ENCODE measurements at places on chromosomes 16 and 17. TPM values are rescaled to one million over a fixed set of nuclear protein-coding genes. Genes with fewer than 3 reads are reported as not detected.
A peak's percentile ranks its signal among the peaks of the same experiment; 100 is the strongest.

CDH15 gene
- not detected for total RNA-seq

RAB11FIP4 gene
- 86.4 TPM for total RNA-seq

PEMT gene
- 12.0 TPM for total RNA-seq

GAS7 gene
- 1.8 TPM for total RNA-seq

C17orf67 gene
- 4.8 TPM for total RNA-seq

MYH2 gene
- not detected for total RNA-seq

COL1A1 gene
- total RNA-seq, result 11.4 TPM

WDR81 gene
- 25.0 TPM for total RNA-seq

SIRT7 gene
- total RNA-seq, result 57.5 TPM

PPM1E gene
- total RNA-seq, result not detected

LRRC37A gene
- 2.9 TPM for total RNA-seq

RAP1GAP2 gene
- 46.3 TPM for total RNA-seq

HEATR9 gene
- 0.61 TPM for total RNA-seq

GRCh38 chr17:35801583-35802224, 6.3 kb upstream of the MMP28 start:
- H3K27ac ChIP-seq, result peak overlapping the region; percentile 53
- no peak for DNase-seq
- H3K4me3 ChIP-seq, result no peak overlapping the region
- H3K36me3 ChIP-seq, result no peaks in the 10 kb centered on the region

GRCh38 chr16:2058872-2059271, 11.1 kb downstream of the TSC2 start:
- H3K36me3 ChIP-seq, result peaks cover 68% of the 10 kb centered on the region
- H3K4me3 ChIP-seq, result no peak overlapping the region

GRCh38 chr16:53787423-53787822, 83.5 kb downstream of the FTO start:
- no peak for DNase-seq
- H3K36me3 ChIP-seq, result no peaks in the 10 kb centered on the region
- H3K4me1 ChIP-seq, result no peaks in the 10 kb centered on the region
- H3K4me3 ChIP-seq, result no peak overlapping the region

DNA sequence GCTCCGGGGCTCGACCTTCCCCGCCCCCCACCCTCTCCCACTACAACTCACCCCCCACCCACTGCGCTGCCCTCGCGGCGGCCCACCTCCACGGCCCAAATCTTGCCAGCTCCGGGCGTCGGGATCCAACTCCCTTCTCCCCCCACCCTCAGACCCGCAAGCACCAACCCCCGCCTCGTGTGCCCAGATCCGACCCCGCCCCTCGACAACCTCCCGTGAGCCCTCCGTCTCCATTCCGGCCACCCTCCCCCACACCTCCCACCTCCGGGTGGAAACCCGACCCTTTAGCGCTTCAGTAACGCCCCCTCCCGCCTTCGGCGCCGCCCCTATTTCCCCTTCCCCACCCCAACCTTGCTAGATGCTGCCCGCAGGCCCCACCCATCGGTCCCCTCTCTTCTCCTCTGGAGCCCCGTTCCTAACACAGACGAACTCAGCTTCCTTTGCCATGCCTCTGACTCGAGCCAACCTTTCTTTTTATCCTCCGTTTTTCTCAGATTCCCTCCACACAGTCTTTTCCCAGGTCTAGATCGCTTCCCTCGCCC, 717 bp downstream of the UBE2Z start:
- peaks cover 40% of the 10 kb centered on the region for H3K4me1 ChIP-seq
- peak; percentile 91 for DNase-seq
- H3K27me3 ChIP-seq, result no peaks in the 10 kb centered on the region
- H3K4me3 ChIP-seq, result peak overlapping the region; percentile 59
- H3K27ac ChIP-seq, result peak overlapping the region; percentile 86

DNA sequence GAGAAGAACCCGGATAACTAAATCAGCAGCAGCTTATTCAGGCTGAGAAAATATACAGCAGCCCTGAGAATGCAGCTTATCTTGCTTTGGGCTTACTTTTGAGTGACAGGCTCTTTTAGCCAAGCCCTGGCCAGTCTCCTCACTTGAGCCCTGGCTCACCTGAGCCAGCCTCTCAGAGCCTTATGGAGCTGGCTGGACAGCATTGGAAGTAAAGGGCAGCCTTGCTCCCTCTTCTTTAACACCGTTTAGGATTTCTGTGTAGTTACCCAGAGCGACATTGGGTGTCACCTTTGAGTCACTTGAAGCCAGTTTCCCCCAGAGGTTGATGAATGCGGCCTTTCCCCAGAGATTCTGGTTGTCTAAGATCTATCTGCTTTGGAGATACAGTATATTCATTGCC, 7.7 kb upstream of the NPIPB2 start:
- DNase-seq, result no peak
- H3K36me3 ChIP-seq, result no peaks in the 10 kb centered on the region
- no peaks in the 10 kb centered on the region for H3K4me1 ChIP-seq

DNA sequence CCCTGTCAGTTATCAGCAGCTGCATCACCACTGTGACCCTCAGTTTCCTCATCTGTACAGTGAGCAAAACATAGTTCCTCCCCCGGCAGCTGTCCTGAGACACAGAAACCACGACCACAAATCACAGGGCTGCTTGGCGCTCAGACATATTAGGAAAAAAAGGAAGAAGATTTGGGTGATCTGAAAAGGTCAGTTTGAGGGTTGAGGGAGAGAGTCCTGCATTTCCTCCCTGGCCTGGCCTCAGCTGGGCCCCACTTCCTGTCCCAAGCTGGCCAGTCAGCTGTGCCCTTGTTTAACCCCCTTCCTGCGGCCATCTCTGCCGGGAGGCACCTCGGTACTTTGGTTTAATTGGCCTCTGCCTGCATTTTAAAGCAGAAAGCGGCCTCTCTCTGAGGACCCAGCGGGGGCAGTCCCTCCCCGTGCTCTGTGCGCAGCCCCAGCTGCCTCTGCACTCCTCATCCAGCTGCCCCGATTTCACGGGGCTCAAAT, 24.0 kb upstream of the CIBAR2 start:
- H3K27ac ChIP-seq, result no peak overlapping the region
- H3K4me3 ChIP-seq, result no peak overlapping the region
- peaks cover 17% of the 10 kb centered on the region for H3K27me3 ChIP-seq
- DNase-seq, result no peak

DNA sequence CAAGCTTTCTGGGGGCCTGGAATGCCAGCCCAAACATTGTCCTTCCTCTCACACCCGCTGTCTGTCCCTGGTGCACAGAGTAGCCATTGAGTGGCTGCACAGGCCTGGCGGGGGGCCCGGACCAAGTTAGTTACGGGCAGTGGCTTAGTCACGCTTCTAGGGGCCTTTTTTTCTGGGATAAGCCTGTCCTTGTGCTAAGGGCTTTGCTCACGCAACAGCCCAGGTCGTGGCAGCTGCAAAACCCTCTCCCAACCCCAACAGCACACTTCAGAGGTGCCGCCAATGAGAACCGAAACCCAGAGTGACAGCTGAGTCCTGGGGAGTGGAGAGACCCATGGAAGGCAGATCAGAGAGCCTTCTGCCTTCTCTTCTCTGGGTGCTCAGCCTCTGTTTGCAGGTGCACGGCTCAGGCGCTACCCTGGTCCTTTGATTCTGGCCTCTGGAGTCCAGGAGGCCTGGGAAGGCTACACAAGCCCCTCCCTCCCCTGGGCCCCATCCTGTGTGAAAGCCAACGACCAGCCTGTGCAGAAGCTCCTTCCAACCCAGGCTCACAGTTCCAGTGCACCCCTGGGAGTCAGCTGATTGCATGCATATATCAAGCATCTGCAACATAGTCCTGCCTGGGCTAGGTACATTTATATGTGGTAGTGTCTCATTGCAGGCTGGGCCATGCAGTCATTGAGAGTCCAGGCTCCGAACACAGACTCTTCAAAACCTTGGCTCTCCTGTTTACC, 9.1 kb downstream of the WSCD1 start:
- H3K27ac ChIP-seq, result no peak overlapping the region
- no peak overlapping the region for H3K4me3 ChIP-seq
- no peak for DNase-seq
- H3K4me1 ChIP-seq, result no peaks in the 10 kb centered on the region
- H3K36me3 ChIP-seq, result no peaks in the 10 kb centered on the region

DNA sequence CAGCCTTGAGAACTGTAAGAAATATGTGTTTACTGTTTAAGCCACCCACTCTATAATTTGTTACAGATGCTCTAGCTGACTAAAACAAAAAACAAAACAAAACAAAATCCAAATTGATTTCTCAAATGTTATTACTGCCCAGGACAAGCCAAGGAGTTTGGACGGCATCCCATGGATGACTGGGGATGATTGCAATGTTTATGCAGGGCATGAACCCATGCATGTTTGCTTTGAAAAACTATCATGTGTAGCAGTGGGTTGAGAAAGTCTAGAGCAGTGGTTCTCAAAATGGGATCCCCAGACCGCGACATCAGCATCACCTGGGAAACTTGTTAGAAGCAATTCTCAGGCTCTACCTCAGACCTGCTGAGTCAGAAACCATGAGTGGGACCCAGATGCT, 223.2 kb upstream of the PSMD7 start:
- no peaks in the 10 kb centered on the region for H3K4me1 ChIP-seq
- no peak for DNase-seq
- no peak overlapping the region for H3K27ac ChIP-seq

GRCh38 chr16:28958216-28958615, 7.5 kb downstream of the NFATC2IP start:
- no peak overlapping the region for H3K4me3 ChIP-seq
- peaks cover 7% of the 10 kb centered on the region for H3K4me1 ChIP-seq
- H3K36me3 ChIP-seq, result peaks cover 86% of the 10 kb centered on the region
- no peaks in the 10 kb centered on the region for H3K27me3 ChIP-seq
- H3K27ac ChIP-seq, result no peak overlapping the region

GRCh38 chr17:77546772-77547241, 406.0 kb downstream of the SEC14L1 start:
- H3K36me3 ChIP-seq, result no peaks in the 10 kb centered on the region
- no peak for DNase-seq
- H3K4me3 ChIP-seq, result no peak overlapping the region
- peaks cover 6% of the 10 kb centered on the region for H3K4me1 ChIP-seq
- H3K27me3 ChIP-seq, result no peaks in the 10 kb centered on the region

GRCh38 chr17:10392880-10393279, 20.1 kb upstream of the MYH13 start:
- H3K36me3 ChIP-seq, result no peaks in the 10 kb centered on the region
- no peak overlapping the region for H3K4me3 ChIP-seq
- no peaks in the 10 kb centered on the region for H3K4me1 ChIP-seq

DNA sequence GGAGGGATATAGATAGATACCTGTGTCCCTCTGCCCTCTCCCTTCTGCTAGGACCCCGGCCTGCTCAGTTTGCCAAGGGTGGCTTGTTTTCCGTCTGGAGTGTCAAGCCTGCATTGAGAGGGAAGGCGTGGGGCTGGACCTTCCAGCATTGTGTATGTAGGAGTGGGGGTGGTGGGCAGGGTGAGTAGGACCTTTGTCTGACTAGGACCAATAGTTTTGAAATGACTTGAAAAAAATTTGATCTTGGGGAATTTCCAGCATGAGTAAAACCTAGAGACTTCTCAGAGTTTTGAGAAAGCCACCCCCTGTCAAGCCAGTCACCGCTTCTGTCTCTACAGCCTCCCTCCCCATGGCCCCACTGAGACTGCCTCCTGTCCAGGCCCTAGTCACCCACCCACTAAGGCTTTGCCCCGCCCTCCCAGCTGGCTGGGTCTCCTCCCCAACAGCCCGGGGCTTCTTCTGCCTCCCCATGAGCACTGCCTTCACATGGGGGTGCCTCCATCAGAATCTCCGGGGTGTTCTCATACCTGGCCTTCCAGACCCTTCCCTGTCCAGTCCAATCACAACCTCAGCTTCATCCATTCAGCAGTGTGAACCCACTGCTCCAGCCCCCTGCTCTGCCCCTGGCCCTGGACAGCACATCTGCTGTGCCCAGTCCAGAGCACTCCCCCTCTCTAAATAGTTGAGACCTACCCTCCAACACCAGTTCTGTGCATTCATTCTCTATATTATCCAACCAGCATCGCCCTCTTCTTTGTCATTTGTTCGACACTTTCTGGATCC, 207.0 kb downstream of the MSI2 start:
- no peaks in the 10 kb centered on the region for H3K36me3 ChIP-seq
- peaks cover 43% of the 10 kb centered on the region for H3K4me1 ChIP-seq
- no peaks in the 10 kb centered on the region for H3K27me3 ChIP-seq

GRCh38 chr17:39556423-39556822, 51.3 kb downstream of the NEUROD2 start:
- peaks cover 75% of the 10 kb centered on the region for H3K36me3 ChIP-seq
- no peaks in the 10 kb centered on the region for H3K4me1 ChIP-seq
- DNase-seq, result no peak
- H3K27ac ChIP-seq, result no peak overlapping the region

- no peaks in the 10 kb centered on the region for H3K36me3 ChIP-seq
- peaks cover 15% of the 10 kb centered on the region for H3K4me1 ChIP-seq
- no peak for DNase-seq
- H3K4me3 ChIP-seq, result no peak overlapping the region
- H3K27me3 ChIP-seq, result no peaks in the 10 kb centered on the region
Observed at GRCh38 chr16:11494433-11494832, 92.3 kb downstream of the LITAF start.

DNA sequence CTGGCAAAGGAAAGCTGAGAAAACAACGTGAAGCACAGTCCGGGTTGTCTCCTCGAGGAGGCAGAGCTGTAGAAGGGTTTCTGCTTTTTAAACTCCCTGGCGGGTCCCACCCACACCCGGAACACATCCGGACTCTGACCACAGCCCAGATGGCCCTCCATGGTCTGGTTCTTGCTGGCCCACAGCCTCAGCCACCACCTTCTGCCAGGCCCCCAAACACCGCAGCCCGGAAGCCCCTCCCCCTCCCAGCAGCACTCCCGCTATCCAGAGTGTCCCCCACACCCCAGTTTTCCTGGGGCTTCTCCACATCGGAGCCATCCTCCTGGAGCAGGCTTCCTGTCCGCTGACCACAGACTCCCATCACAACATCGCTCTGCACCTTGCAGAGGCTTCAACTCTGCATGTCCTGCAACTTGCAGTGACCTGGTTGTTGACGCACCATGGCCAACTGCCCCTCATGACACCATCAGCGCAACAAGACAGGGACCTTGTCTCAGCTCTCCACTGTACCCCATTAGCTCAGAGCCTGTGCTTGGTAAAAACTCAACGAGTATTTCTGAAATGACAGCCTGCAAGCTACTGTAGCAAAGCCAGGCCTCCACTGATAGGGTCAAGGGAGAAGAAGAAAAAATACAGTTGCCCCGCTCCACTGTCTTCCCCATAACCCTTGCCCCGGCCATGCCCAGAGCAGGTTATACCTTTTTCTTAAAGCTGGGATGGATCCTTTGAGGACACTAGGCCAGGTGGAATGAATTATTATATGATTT, 129.8 kb downstream of the C16orf78 start:
- H3K27ac ChIP-seq, result no peak overlapping the region
- H3K36me3 ChIP-seq, result no peaks in the 10 kb centered on the region

GRCh38 chr17:81924557-81925532, 2.7 kb downstream of the MAFG start:
- H3K4me1 ChIP-seq, result peaks cover 55% of the 10 kb centered on the region
- H3K36me3 ChIP-seq, result peaks cover 4% of the 10 kb centered on the region
- peaks cover 16% of the 10 kb centered on the region for H3K27me3 ChIP-seq
- no peak overlapping the region for H3K4me3 ChIP-seq
- DNase-seq, result peak; percentile 33
- no peak overlapping the region for H3K27ac ChIP-seq

DNA sequence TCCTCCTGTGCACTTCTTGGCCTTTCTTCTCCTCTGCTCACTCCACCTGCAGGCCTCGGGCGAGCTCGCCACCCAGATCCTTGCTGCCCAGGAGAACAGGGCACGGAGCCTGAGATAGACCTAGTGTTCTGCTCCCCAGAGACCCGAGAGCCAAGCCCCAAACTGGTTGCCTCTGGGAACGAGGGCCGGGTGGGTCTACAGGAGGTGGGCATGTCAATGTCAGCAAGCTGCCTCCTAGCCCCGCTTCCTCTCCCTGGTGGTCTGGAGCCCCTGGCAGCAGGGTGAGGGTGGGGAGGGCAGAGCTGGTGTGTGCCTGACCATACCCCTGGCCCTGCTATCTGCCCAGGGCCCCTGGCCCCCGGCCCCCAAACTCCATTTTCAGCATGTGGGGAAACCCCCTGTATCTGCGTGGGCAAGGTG, 841 bp upstream of the NDRG4 start:
- H3K4me3 ChIP-seq, result no peak overlapping the region
- no peaks in the 10 kb centered on the region for H3K27me3 ChIP-seq
- H3K27ac ChIP-seq, result no peak overlapping the region
- no peaks in the 10 kb centered on the region for H3K36me3 ChIP-seq
